Spleen (tissue), 13 donors: ENCODE measurements at places on chromosomes 2 and 18. TPM values are rescaled to one million over a fixed set of nuclear protein-coding genes. Genes with fewer than 3 reads are reported as not detected.

Gene CIB4
- not detected for total RNA-seq

Gene DYSF
- 142 TPM for total RNA-seq

Gene PRSS56
- total RNA-seq, result not detected

Gene CHPF
- 26.2 TPM for total RNA-seq

Gene DAW1
- not detected for total RNA-seq

Gene LIMS3
- total RNA-seq, result 3.5 TPM

- no peak overlapping the region for H3K27ac ChIP-seq
- no peaks in the 10 kb centered on the region for H3K36me3 ChIP-seq
- DNase-seq, result no peak
- no peaks in the 10 kb centered on the region for H3K27me3 ChIP-seq
- no peak overlapping the region for H3K4me3 ChIP-seq
- no peaks in the 10 kb centered on the region for H3K4me1 ChIP-seq
Observed at GRCh38 chr2:17646838-17647701, 106.5 kb downstream of the SMC6 start.

DNA sequence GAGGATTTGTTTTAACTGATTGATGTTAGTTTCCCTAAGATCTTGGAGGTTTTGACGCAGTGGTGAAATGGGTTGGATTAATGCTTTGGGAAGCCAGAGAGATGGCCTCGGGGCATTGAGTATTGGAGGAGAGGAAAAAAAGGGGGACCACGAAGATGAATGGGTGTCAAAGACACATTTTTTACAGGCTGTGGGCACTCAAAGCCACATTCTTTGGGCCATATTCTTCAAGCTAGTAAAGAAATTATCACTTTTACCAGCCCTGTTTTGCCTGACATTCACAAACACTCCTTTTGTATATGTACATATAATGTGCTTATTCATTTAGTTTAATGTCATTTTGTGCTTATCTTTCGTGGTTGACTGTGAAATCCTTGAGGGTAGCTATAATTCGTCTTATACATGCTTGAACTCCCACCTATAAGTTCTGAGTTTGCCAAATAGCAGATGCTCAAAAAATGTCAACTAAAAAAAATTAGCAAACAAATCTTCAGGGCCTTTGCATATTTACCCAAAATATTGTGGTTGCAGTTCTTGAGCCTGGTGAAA is 146.3 kb downstream of the ARL6IP6 start:
- H3K36me3 ChIP-seq, result no peaks in the 10 kb centered on the region
- no peaks in the 10 kb centered on the region for H3K27me3 ChIP-seq
- H3K27ac ChIP-seq, result no peak overlapping the region
- DNase-seq, result no peak

- H3K4me3 ChIP-seq, result peak overlapping the region; percentile 20
- peaks cover 7% of the 10 kb centered on the region for H3K4me1 ChIP-seq
- no peaks in the 10 kb centered on the region for H3K36me3 ChIP-seq
- no peak overlapping the region for H3K27ac ChIP-seq
- DNase-seq, result no peak
Observed at GRCh38 chr2:132415915-132416722, 486 bp upstream of the GPR39 start.

DNA sequence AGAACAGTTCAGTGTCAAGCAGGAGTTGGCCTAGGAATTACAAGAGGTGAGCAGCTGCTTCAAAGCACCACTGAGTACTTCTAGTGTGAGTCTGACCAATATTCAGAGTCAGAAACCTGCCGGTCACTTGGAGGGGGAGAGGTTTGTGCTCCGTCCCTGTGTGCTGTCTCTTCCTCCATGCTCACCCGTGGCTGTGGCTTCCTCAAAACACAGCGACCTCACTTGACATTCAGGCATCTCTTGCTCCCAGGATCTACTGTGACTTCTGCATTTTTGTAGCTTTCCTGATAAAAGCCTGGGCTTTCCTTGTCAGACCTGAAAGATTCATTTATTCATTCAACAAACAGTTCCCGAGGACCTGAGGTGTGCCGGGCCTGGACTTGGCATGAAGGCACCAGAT is 32.9 kb downstream of the TPRKB start:
- H3K4me3 ChIP-seq, result no peak overlapping the region
- peaks cover 20% of the 10 kb centered on the region for H3K27me3 ChIP-seq

GRCh38 chr2:71566372-71566771 is 113.0 kb downstream of the DYSF start:
- H3K4me3 ChIP-seq, result no peak overlapping the region
- no peak for DNase-seq
- H3K36me3 ChIP-seq, result no peaks in the 10 kb centered on the region
- no peaks in the 10 kb centered on the region for H3K27me3 ChIP-seq
- H3K27ac ChIP-seq, result no peak overlapping the region

DNA sequence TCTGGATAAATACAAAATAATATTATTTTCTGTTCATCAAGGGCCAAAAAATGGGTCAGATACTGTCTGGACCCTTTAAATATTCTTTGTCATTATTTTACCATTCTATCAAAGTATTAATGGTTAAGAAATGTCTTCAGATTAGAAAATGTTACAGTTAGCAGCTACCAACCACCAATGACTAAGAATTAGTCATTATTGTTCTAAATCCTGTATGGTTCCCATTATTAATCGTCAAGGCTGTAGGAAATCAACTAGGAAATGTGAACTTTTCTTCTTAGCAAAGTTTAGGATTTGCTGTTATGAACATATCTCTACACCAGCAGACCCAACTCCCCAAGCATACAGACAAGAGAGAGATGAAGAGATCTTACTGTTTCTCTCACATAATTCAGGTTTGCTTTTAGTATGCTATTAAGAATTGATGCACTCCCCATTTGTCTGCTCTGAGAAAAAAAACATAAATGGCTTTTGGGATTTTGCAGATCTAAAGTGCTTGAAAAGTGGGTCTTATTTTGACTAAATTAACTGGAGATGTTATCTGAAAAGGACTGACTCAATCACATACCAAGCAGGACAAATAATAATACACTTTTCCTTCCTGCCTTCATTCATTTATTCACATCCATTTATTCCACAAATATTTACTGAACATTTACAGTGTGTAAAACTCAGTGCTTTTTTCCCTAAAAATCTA is 147.7 kb downstream of the PPP1R1C start:
- H3K27me3 ChIP-seq, result no peaks in the 10 kb centered on the region
- no peaks in the 10 kb centered on the region for H3K36me3 ChIP-seq
- H3K4me3 ChIP-seq, result no peak overlapping the region

- H3K4me1 ChIP-seq, result no peaks in the 10 kb centered on the region
- no peak overlapping the region for H3K27ac ChIP-seq
- no peak overlapping the region for H3K4me3 ChIP-seq
- DNase-seq, result no peak
- H3K27me3 ChIP-seq, result no peaks in the 10 kb centered on the region
- no peaks in the 10 kb centered on the region for H3K36me3 ChIP-seq
Observed at GRCh38 chr2:222756951-222757650, 85.6 kb downstream of the MOGAT1 start.

DNA sequence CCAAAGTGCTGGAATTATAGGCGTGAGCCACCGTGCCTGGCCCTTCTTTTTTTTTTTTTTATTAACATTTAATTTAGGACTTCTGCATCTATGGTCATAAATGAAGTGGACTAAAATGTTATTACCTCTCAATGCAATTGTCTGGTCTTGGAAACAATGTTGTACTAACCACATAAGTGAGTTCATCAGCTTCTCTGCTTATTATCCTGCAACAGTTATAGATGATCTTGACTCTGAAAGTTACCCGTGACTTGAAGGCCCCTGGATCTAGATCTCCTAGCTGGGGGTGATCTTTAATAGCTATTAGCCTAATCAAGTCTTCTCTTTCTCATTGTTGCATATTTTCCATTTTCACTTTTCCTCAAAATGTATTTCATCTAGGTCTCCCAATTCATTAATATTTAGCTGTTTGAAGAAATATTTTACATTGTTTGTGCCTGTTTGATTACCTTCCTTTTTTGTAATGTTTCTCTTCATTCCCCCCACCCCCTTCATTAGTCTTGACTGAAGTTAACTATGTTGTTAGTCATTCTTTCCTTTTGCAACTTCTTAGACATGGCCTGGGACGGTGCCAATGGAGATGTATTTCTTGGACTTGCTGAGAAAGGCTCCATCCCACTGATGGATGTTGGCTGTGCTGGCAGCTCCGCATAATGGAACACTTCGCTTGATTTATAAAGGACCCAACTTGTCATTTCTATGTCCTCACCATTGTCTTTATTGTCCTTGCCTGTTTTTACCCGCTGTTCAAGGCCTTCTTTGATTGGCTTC is 141.6 kb upstream of the RIOK3 start:
- peaks cover 18% of the 10 kb centered on the region for H3K4me1 ChIP-seq
- DNase-seq, result no peak
- peak overlapping the region; percentile 65 for H3K27ac ChIP-seq

- H3K27me3 ChIP-seq, result no peaks in the 10 kb centered on the region
- no peak overlapping the region for H3K4me3 ChIP-seq
- no peaks in the 10 kb centered on the region for H3K4me1 ChIP-seq
- DNase-seq, result no peak
- H3K27ac ChIP-seq, result no peak overlapping the region
Observed at GRCh38 chr2:82317012-82317411, 2012.5 kb upstream of the LRRTM1 start.

DNA sequence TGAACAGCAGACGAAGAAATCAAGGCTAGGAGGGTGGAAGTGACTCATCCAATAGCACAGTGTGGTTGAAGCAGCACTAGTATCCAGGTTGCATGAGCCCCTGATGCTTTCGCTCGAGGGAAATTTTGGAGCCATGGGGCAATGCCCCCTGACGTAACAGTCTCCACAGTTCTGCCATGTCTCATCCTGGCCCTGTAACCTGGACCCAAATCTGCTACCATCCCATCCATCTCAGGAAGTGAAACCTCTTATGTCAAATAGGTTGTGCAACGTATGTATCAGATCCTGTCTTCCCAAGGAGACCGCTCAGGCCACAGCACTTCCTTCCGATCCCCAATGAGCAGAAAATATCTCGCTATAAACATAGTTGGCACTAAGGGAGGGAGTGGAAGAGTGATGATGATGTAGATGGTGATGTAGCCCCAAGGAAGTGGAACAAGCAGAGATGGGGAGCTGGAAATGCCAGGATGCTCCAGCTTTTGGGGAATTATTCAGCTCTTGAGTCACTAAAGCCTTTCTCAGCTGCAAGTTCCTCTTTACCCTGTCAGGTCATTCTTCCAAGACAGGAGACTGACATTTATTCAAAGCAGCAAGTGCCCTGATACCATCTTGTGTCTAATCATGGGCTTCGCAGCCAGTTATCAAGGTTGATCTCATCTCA is 3.0 kb upstream of the IL1B start:
- peak overlapping the region; percentile 92 for H3K27ac ChIP-seq
- H3K4me1 ChIP-seq, result peaks cover 62% of the 10 kb centered on the region
- H3K36me3 ChIP-seq, result no peaks in the 10 kb centered on the region
- no peaks in the 10 kb centered on the region for H3K27me3 ChIP-seq

GRCh38 chr2:60778352-60778751 is 22.3 kb downstream of the PAPOLG start:
- H3K27me3 ChIP-seq, result no peaks in the 10 kb centered on the region
- H3K4me3 ChIP-seq, result no peak overlapping the region

GRCh38 chr2:207865210-207865609 is 95.5 kb upstream of the FZD5 start:
- no peaks in the 10 kb centered on the region for H3K27me3 ChIP-seq
- DNase-seq, result no peak
- no peak overlapping the region for H3K27ac ChIP-seq
- no peaks in the 10 kb centered on the region for H3K4me1 ChIP-seq
- H3K4me3 ChIP-seq, result no peak overlapping the region

DNA sequence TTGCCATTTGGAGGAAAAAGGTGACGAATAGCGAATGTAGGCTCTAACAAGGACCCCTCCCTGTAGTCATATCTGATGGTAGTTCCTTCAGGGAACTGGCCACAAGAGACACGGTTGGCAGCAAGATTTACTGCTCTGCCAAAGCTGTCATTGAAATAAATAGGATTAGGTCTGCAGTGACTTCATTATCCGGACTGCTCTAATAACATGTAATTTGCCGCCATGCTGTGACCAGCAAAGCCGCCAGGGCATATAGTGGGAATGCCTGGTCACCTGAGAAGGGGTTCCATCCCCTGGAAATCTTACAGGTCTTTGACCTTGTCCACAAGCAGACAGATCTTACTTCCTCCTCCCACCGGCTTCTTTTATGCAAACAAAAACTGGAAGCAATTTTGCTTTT is 59.4 kb upstream of the LAPTM4A start:
- no peak overlapping the region for H3K27ac ChIP-seq
- H3K27me3 ChIP-seq, result no peaks in the 10 kb centered on the region
- no peaks in the 10 kb centered on the region for H3K4me1 ChIP-seq
- no peak overlapping the region for H3K4me3 ChIP-seq
- H3K36me3 ChIP-seq, result no peaks in the 10 kb centered on the region
- no peak for DNase-seq

GRCh38 chr2:208638059-208638458 is 231.5 kb downstream of the PTH2R start:
- DNase-seq, result no peak
- H3K27ac ChIP-seq, result no peak overlapping the region
- H3K27me3 ChIP-seq, result no peaks in the 10 kb centered on the region
- no peak overlapping the region for H3K4me3 ChIP-seq

- H3K27ac ChIP-seq, result peak overlapping the region; percentile 37
- peaks cover 87% of the 10 kb centered on the region for H3K4me1 ChIP-seq
- H3K36me3 ChIP-seq, result no peaks in the 10 kb centered on the region
- no peaks in the 10 kb centered on the region for H3K27me3 ChIP-seq
Observed at GRCh38 chr2:31254237-31255203, 20.6 kb downstream of the EHD3 start.

- H3K27ac ChIP-seq, result no peak overlapping the region
- H3K4me3 ChIP-seq, result no peak overlapping the region
- no peaks in the 10 kb centered on the region for H3K4me1 ChIP-seq
- H3K27me3 ChIP-seq, result no peaks in the 10 kb centered on the region
- H3K36me3 ChIP-seq, result no peaks in the 10 kb centered on the region
Observed at GRCh38 chr2:238511614-238511950, 84.9 kb downstream of the ASB1 start.

DNA sequence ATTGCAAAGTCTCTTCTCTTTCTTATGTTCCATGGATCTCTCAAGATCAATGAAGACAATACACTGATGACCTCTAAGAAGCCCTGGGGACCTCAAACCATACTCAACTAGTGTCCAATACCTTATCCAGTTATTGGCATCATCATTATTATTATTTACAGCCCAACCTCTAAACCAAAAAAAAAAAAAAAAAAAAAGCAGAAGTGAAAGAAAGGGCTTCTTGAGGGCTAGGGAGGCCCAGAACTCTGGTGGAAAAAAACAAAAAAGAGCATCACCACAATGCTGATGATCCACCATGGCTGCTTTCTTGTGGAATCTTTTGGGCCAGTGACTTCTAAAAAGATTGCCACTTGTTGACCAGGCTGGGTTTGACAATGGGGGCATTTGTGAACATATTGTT is 324.9 kb downstream of the LPIN1 start:
- H3K36me3 ChIP-seq, result no peaks in the 10 kb centered on the region
- DNase-seq, result no peak
- no peak overlapping the region for H3K27ac ChIP-seq

GRCh38 chr18:79809482-79810192 is 11.9 kb downstream of the KCNG2 start:
- H3K4me1 ChIP-seq, result no peaks in the 10 kb centered on the region
- DNase-seq, result peak; percentile 53
- H3K4me3 ChIP-seq, result no peak overlapping the region
- no peaks in the 10 kb centered on the region for H3K36me3 ChIP-seq

GRCh38 chr2:232458051-232458660 is 2.2 kb downstream of the ALPI start:
- H3K4me1 ChIP-seq, result no peaks in the 10 kb centered on the region
- H3K4me3 ChIP-seq, result no peak overlapping the region
- peak; percentile 59 for DNase-seq
- H3K27ac ChIP-seq, result no peak overlapping the region

- peaks cover 18% of the 10 kb centered on the region for H3K4me1 ChIP-seq
- H3K4me3 ChIP-seq, result no peak overlapping the region
- no peaks in the 10 kb centered on the region for H3K36me3 ChIP-seq
- H3K27ac ChIP-seq, result no peak overlapping the region
- no peaks in the 10 kb centered on the region for H3K27me3 ChIP-seq
Observed at GRCh38 chr2:100137866-100138570, 4.4 kb downstream of the AFF3 start.
